ENCODE measurements at places on chromosomes 4 and X.

DNA sequence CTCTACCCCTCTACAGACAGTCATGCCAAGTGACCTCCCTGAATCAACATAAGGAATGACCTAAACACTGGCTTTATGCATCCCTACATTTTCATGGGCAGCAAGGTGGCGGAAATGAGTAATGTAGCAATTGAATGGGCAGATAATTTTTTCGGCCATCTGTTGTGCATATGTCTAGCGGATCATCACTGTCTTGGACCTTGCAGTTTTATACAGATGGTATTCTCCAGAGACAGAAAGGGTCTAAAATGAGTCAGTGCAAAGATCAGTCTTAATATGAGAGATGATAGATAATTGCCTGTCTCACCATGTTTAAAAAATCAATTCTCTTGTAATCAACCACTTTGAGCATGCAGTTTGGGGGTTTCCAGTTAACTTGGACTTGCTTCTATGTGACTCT, 177.3 kb upstream of the DKK2 start:
- DNase-seq: no peak

DNA sequence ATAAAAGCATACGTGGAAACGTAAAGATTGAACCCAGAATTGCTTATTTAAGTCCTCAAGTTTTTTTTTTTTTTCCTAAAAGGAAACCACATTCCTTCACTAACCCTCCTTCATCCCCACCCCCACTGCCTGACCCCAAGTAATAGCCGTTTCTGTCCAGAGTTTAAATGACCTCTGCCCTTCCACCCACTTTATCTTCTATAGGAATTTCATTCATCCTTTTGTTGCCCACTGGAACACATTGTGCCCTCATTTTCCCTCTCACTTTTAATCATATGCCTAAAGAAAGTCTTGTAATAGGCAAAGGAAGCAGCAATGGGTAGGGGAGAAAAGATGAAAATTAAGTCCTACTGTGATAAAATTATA, 62.7 kb downstream of the SH3RF1 start:
- DNase-seq: no peak

DNA sequence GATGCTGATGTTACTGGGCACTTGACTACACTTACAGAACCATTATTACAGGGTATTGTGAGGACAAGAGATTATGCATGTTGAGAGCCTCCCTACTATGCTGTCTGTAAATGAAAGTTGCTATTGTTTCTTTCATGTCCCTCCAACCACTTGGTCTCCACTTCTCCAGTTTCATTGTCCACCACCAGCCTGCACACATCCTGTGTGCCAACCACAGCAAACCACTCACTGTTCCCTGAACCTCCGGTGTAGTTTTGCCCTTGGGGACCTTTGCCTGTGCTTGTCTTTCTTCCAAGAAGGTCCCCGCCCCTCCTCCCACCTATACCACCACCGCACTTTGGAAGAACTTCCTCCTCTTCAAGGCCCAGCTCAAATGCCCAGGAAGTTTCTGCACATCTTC, 43.1 kb upstream of the AFF2 start:
- no peak for DNase-seq

DNA sequence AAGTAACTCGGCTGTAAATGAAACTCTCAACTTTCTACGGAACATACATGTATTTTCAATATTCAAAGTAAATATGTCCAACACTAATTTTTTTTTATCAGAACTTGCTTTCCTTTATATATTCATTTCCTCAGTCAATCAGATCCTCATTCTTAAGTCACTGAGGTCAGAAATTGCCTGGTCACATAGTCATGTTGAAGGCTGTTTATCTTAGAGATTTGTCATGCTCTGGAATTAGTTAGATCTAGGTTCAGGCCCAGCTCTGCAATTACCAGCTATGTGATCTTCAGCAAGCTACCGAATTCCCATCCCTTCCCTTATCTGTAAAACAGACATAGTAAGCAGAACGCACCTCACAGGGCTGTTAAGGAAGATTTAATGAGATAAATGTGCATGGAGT, 228.8 kb downstream of the SPCS3 start:
- no peak for DNase-seq

- DNase-seq: no peak
These were observed 65.4 kb upstream of the NAP1L5 start for GRCh38 chr4:88763075-88763474.

GRCh38 chrX:120308959-120309872, 2.0 kb downstream of the TMEM255A start:
- DNase-seq: peak; percentile 49

DNA sequence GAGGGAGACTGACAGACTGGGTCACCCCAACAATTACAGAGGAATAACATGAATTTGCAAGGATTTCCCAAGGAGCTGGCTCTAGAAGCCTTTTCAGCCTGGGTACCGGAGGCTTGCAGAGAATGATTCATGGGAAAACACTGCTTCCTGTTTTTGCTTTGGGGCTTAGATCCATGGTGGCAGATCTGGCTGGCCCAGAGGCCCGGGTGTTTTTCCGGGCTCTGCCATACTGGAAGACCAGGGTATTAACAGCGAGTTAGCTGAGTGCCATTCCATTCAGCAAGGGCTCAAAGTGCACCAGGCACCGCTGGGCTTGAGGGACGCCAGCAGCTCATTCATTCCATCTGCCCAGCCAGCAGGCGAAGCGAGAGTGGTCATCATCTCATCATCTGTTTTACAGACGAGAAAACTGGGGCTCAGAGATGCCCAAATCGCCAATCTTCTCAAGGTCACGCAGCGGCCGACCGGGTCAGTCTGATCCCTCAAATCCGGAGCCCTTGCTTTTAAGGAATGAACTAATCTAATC, 1.3 kb downstream of the WDR1 start:
- no peak for DNase-seq

DNA sequence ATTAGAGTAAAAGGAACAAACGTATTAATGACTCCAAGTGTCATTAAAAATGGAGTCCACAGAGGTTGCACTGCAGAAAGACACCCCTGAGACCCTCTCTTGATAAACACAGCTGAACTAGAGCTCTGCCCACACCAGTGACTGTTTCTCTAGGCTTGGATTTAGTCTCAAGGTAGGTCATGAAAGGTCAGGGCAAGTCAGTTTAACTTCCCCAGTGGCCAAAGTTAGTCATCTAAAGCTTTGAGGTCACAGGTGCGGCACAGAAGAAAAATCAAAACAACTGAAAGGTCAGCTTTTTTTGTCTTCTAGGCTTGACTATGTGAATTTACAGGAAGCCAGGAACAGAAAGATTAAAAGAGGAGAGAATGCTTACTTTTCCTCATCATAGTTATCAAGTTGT, 749.6 kb downstream of the RAB28 start:
- DNase-seq: no peak

GRCh38 chr4:126058596-126058995, 743.8 kb downstream of the FAT4 start:
- DNase-seq: no peak

DNA sequence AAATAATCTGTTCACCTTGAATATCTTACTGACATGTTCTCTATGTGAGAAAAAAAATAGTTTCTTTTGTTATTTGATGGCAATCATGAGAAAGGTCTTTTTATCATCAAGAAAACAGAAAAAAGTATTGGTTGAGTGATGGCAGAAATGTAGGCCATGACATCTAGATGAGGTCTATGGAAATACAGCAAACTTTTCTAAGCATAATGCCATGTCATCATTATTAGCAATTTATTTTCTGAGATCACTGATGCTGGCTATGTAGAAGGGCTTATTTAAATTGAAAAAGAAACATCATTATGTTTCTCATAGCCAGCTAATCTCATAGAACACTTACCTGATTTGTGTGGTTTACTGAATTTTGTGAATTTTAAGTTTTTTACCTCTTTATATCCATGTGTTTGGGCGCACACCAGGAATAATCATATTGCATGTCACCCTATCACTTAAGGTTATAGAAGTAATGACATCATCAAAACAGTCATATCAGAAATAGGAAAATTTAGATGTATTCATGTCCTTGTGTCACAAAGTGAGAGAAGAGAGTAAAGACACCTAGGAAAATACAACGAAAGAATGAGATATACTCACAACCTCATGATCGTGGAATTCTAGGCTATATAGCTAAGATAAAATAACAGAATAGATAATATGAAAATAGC, 22.4 kb downstream of the UGT2A3 start:
- no peak for DNase-seq

DNA sequence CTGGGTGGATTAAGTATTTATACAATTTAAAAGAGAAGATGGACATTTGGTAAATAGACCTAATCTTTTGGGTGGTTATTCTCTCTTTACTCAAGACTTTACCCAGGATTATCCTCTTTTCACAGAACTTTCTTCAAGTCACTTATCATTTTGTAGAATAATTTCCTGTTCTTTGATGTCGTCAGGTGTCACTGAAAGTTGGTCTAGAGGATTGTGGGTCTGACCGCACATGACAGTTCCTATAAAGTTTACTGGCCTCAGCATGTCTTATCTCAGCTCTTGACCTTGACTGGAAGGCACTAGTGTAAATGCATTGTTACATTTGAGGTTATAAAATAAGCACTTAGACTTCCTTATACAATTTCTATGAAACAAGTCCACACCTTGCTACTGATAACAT, 139.9 kb upstream of the SLC4A4 start:
- no peak for DNase-seq

DNA sequence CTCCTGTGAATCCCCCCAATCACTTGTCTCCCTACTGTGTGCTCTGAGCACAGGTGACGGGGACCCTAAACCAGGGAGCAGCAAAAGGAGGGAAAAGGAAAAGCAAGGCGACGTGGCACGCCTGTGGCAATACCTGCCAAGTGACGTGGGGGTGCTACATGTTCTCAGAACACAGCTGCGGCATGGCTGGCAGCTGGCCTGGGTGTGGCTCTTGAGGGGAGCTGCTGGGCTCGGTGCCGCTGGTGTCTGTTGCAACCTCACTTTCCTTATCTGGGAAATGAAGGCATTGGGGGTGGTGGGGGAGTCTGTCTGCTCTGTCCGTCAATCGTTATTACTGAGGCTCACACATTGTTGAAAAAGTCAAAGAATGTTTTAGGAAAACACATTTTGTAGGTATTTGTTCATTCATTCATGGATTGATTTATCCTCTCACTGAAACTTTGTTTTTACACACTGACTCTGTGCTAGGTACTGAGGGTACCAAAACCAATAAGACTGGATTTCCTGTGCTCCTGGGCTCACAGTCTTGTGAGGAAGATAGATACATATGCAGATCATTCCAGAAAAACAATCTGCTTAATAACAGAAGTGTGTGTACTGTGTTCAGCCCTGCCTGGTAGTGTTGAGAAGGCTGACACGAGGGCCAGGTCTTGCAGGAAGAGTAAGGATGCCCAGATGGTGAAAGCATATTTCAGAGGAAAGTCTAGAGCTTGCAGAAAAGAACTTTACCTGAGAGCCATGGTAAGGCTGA, 217.6 kb downstream of the PTTG2 start:
- DNase-seq: peak; percentile 27

DNA sequence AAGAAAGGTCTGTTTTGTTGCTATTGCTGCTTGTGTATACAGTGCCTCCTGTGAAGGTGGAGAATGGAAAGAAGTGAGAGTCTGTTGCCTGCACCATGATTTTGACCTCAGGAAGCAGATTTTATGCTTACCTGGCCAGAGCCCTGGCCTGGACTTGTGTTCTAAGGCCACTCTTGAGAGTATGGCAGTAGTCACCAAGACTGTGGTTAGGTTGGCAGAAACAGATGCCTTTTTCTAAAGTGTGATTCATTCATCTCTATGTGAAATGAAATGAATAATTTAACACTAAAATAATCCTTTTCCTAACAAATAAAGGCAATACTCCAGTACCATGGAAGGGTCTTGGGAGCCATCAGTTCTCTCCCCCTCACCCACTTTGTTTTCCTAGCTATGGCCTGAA, 161.8 kb downstream of the DCLK2 start:
- DNase-seq: no peak
